Dermis microvascular lymphatic vessel endothelial cell (primary cell): ENCODE measurements at places on chromosomes 7 and 10. TPM values are rescaled to one million over a fixed set of nuclear protein-coding genes. Genes with fewer than 3 reads are reported as not detected.

Gene GSTK1
- 58.0 and 94.2 TPM in 2 replicates for total RNA-seq

Gene PRR15
- total RNA-seq: 0.13 TPM in 1 of 2 replicates, not detected in the other

Gene TRIM74
- total RNA-seq: 0.13 TPM in 1 of 2 replicates, not detected in the other

Gene NYAP1
- total RNA-seq: 2.1 and 3.9 TPM in 2 replicates

Gene C10orf53
- total RNA-seq: not detected in 2 replicates

Gene PLEKHA1
- total RNA-seq: 21.7 and 25.9 TPM in 2 replicates

Gene HTR5A
- total RNA-seq: not detected in 2 replicates
